Mesothelial cell of epicardium (in vitro differentiated cells): ENCODE measurements at places on chromosomes 4 and X. TPM values are rescaled to one million over a fixed set of nuclear protein-coding genes. Genes with fewer than 3 reads are reported as not detected.
A peak's percentile ranks its signal among the peaks of the same experiment; 100 is the strongest.

PIM2 gene
- total RNA-seq: 9.3 to 10.3 TPM (median 9.7 TPM) in 3 replicates

CCNB3 gene
- 0.36 to 0.60 TPM (median 0.40 TPM) in 3 replicates for total RNA-seq

CT47B1 gene
- not detected in 3 replicates for total RNA-seq

TLR10 gene
- total RNA-seq: not detected in 3 replicates

ADAMTS3 gene
- 9.2 to 11.0 TPM (median 10.7 TPM) in 3 replicates for total RNA-seq

GRCh38 chrX:110402091-110402849 is 43.6 kb downstream of the RTL9 start:
- no peaks in the 10 kb centered on the region for H3K36me3 ChIP-seq
- H3K4me1 ChIP-seq: peaks cover 18% of the 10 kb centered on the region
- DNase-seq: no peak

- peaks cover 35% of the 10 kb centered on the region for H3K4me1 ChIP-seq
- no peaks in the 10 kb centered on the region for H3K27me3 ChIP-seq
- H3K36me3 ChIP-seq: peaks cover 2% of the 10 kb centered on the region
- no peak for DNase-seq
- H3K27ac ChIP-seq: no peak overlapping the region
- no peak overlapping the region for H3K4me3 ChIP-seq
Observed at GRCh38 chr4:110108422-110108821, 90.0 kb downstream of the ELOVL6 start.

DNA sequence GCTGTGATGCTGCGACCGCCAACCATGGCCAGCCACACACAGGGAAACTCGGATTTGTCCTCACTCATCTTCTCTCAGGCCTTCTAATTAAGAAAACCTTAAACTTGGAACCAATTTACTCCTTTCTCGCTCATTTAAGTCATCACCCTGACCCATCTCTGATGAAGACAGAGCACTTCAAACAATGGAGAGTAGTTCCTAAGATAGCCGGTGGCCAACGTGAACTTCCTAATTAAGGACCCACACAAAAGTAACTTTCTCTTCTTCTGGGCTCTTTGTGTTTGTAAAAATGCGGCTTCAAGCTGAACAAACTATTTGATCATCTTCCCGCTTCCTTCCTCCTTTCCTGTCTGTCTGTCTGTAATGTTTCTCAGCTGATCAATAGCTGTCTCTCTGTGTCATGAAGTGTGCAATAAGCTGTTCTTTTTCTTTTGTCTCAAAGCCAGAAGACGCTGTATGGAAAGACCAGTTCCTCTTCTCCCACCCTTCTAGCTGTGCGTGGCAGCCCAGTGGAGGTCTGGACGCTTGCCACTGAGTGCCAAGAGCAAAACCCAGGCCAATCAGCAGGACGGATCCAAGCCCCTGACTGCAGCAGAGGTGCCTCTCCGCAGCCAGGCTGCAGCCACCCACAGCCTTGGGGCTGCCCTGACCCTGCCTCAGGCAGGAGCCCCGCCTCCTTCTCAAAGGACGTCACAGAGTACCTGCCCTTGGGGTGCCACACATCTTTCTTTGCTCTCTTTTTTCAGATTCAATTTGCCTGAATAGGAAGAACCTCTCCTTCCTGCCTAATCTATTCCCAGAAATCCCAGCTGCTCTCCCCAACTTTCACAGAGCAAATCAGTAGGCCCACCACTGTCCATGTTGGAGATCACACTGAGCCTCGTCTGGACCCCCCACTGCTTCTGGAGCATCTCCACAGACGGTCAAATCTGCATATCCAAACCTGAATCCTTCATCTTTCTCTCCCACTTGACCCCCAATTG is 59.3 kb downstream of the MAML3 start:
- no peak overlapping the region for H3K4me3 ChIP-seq
- H3K27ac ChIP-seq: peak overlapping the region; percentile 88
- no peaks in the 10 kb centered on the region for H3K27me3 ChIP-seq
- H3K36me3 ChIP-seq: no peaks in the 10 kb centered on the region
- H3K4me1 ChIP-seq: peaks cover 78% of the 10 kb centered on the region

GRCh38 chr4:141132072-141132708 is 1.1 kb downstream of the RNF150 start:
- H3K27ac ChIP-seq: peak overlapping the region; percentile 52
- H3K36me3 ChIP-seq: peaks cover 3% of the 10 kb centered on the region
- H3K4me1 ChIP-seq: peaks cover 38% of the 10 kb centered on the region
- H3K27me3 ChIP-seq: peaks cover 32% of the 10 kb centered on the region

- DNase-seq: no peak
- no peaks in the 10 kb centered on the region for H3K36me3 ChIP-seq
- H3K4me3 ChIP-seq: no peak overlapping the region
- no peak overlapping the region for H3K27ac ChIP-seq
Observed at GRCh38 chr4:7726665-7727413, 212.8 kb downstream of the AFAP1 start.

GRCh38 chrX:11792461-11793421 is 34.7 kb downstream of the MSL3 start:
- DNase-seq: no peak
- no peak overlapping the region for H3K27ac ChIP-seq
- no peaks in the 10 kb centered on the region for H3K4me1 ChIP-seq
- no peaks in the 10 kb centered on the region for H3K27me3 ChIP-seq

- no peaks in the 10 kb centered on the region for H3K27me3 ChIP-seq
- no peak overlapping the region for H3K27ac ChIP-seq
- no peak for DNase-seq
- no peak overlapping the region for H3K4me3 ChIP-seq
Observed at GRCh38 chr4:155062948-155063347, 145.5 kb upstream of the NPY2R start.
